ENCODE measurements at places on chromosomes 6 and 20. TPM values are rescaled to one million over a fixed set of nuclear protein-coding genes. Genes with fewer than 3 reads are reported as not detected.

Gene CTAGE9
- not detected for total RNA-seq

Gene FAM83C
- total RNA-seq: not detected

Gene PCSK2
- not detected for total RNA-seq

Gene TRAM2
- total RNA-seq: 56.3 TPM

Gene ZNF334
- total RNA-seq: 0.90 TPM
